Frontal cortex (tissue), 4 donors: ENCODE measurements at places on chromosomes 2 and 18. TPM values are rescaled to one million over a fixed set of nuclear protein-coding genes. Genes with fewer than 3 reads are reported as not detected.

DNA sequence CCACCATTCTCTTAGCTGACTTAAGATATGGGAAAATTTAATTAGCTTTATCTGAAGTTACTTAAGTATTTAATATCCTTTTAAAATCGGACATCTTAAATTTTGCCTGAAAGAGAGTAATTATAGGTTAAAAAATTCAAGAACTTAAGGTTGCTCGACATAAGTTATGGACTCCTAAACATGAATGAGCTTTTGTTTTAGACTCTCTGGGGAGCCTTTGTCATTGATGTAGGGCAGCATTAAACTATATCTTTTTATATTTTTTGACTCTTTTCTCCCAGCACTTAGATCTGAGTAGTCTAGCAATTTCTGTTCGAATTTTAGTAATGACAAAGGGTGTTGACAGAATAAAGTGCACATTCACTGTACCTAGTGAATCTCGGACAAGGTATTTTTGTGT lies 4.7 kb downstream of the PHLPP1 start:
- DNase-seq: no peak

GRCh38 chr2:174445248-174445647 lies 41.6 kb downstream of the GPR155 start:
- DNase-seq: no peak

- DNase-seq: no peak
Measured at GRCh38 chr2:172046080-172046678, 39.1 kb upstream of the DLX1 start.

DNA sequence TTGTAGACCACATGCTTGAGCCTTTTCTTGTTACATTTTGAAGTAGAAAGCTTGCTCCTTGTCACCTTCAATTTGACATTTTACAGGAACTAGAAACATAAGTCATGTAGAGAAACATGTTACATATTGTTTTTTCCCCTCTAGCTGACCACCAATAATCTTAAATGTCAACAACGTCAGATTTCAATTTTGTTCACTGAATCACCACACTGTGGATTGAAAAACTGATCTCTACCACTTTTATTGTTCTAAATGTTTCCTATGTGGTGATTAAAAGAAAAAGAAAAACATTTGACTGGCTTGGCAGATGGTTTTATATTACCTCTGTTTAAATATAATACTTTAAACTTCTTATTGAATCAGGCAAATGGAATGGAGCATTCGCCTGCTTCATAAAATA lies 87.7 kb downstream of the DSEL start:
- DNase-seq: no peak

DNA sequence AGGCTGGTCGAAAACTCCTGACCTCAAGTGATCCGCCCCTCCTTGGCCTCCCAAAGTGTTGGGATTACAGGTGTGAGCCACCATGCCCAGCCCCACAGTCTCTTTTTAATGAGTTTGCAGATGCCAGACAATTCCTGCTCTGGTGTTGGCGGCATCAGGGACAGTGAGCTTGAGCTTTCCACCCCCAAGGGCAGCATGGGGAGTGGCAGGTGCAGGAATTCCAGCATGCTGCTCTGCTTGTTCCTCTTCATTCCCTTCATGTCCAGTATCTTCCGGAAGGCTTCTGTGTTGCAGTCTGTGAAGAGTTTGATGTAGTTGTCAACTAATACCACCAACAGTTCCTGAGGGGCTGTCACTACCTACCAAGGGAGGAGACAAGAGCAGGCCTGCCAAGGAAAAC lies 137.3 kb downstream of the SS18 start:
- DNase-seq: no peak

GRCh38 chr2:178420463-178420999 lies 30.4 kb downstream of the PRKRA start:
- DNase-seq: no peak

GRCh38 chr2:127179766-127180165 lies 40.3 kb downstream of the CYP27C1 start:
- no peak for DNase-seq

GRCh38 chr2:168639018-168639417 lies 163.4 kb upstream of the NOSTRIN start:
- DNase-seq: no peak

DNA sequence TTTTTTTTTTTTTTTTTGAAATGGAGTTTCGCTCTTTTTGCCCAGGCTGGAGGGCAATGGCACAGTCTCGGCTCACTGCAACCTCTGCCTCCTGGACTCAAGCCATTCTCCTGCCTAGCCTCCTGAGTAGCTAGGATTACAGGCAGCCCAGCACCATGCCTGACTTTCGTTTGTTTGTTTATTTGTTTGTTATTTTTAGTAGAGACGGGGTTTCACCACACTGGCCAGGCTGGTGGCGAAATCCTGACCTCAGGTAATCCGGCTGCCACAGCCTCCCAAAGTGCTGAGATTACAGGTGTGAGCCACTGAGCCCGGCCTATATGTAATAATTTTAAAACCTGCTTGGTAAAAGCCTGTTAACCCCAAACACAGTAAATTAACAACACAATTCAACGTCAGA lies 435.7 kb downstream of the LRRTM4 start:
- DNase-seq: no peak

- DNase-seq: no peak
Measured at GRCh38 chr2:229083606-229084340, 187.3 kb downstream of the PID1 start.

DNA sequence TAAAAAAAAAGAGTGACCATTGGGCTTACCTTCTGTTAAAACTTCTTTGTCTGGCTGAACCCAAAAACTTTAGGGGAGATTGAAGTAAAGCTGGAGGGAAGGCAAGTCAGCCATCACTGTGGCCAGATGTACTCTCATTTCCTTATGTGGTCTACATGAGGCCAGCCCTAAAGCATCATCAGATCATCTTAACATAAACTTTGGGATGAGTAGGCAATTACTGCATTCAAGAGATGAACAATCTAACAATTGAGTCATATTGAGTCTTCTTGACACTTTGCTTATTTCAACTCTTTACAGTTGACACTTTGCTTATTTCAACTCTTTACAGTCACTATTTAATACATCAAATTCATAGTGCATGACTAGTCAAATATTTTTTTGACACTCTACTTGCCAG lies 155.6 kb downstream of the QPCT start:
- no peak for DNase-seq

DNA sequence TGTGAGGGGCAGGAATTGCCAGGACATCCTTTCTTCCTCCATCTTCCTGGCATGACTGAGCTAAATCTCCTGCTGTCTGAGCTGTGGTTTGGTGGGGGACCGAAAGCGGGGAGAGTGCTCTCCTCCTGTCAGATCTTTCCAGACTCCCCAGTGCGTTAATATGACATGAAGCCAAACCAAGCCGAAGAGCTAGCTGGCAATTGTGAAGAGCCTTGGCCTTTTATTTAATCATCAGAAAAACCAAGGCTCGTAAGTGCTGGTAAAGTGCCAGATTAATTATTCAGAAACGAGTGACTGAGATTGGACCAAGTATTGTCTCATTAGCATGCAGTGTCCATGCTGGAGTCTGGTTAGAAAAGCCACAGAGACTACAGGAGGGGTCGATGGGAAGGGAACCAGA lies 14.5 kb upstream of the LRPPRC start:
- DNase-seq: no peak

DNA sequence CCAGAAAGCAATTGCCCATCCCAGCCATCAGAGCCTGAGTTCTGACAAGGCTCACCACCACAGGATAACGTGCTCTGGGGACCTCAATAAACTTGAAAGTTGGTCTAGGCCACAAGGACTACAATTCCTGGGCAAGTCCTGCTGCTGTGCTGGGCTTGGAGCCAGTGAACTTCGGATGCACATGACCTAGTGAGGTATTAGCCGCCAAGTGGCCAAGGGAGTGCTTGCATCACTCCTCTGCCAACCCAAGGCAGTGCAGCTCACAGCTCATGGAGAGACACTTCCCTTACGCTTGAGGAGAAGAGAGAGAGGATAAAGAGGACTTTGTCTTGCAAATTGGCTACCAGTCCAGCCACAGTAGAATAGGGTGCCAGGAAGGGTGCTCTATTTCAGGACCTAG lies 219.6 kb downstream of the MBD2 start:
- no peak for DNase-seq

DNA sequence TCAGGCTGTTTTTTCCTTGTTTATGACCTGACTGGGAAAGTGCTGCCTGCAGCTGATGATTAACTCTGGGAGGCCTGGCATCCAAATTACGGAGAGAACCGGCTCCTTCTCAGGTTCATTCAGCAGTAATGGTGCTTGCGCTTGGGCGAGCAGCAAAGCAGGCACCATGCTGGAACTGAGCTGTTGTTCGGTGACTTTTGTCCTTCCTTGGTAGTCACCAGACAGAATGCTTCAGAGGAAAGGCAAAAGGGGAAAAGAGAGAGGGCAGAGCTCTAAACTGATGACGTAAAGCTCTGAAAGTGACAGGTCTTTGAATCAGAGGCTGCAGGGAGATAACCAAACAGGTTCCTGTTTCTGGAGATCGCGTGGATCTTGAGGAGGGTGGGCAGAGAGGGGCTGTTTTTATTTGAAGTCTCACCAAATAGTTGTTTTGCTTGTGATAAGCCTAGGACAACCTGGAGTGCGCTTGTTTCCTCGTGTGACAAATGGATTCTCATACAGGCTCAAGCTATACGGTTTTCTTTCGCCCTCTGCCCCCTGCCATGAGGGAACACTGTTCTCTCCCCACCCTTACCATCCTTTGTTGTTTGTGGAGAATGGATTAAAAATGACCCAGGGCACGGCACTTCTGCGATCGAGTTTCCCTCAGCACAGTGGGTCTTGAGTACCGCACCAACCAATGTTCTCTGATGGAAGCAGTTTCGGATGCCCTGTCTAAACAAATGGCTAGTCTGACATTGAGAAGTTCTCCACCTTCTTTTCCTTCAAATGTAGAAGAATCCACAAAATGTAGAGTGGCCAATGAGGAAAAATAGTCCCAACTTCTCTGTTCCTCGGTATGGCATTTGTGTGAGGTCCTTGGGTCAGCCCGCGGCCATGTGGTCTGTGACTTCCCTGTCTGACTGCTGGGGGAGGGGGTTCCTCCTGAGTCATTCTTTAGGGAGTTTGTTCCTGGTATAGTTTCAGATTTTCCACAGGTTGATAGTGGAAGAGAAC lies 1.3 kb downstream of the RASGRP3 start:
- DNase-seq: no peak

DNA sequence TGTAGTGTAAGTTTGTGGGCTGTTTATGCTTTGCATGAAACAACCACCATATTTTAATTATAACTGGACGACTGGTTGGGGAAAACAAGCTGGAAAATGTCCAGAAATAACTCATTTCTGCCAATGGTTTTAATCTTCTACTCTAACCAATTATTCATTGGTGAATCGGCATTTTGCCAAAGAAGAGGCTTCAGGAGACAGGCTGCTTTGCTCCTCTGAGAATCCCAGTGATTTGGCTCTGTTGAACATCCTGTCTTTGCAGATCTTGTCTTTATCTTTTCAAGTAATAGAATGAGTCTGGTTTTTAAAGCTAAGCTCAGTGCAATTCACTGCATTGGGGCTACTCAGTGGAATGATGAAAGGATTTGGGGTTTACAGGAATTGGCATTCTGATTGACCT lies 109.6 kb downstream of the APOB start:
- DNase-seq: no peak

DNA sequence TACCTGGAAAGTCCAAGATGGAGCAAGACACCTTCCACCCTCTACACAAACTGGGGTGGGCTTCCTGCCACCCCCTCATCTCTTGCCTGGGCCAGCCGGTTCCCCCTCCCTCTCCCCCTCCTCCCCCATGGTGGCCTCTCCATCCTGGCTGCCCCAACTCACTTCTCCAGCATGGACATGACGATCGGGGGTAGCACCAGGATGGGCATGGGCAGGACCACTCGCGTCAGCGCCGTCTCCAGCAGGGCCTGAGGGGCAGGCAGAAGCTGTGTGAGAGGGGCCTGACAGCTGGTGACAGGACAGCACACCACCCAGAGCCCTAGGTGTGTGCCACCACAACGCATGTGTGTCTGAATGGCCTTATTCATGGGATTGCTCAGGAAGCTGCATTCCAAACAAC lies 51.0 kb downstream of the EMX1 start:
- no peak for DNase-seq

DNA sequence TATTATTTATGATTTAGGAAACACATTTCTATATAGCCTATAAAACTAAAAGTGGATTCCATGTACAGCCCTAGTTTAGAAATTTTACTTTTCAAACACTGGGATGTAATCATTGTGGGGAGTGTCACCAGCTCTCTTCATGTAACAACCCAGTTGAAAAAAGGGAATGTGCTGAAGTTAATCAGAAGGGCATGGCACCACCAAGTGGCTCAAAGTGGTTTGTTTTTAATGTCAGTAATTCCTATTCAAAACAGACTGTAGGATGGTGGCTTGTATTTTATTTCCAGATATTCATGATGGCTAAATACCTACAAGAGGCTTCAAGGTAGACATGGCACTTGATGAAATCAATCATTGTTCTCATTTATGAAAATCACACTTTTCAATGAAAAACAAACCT lies 58.1 kb upstream of the TMEM182 start:
- DNase-seq: peak; percentile 26

DNA sequence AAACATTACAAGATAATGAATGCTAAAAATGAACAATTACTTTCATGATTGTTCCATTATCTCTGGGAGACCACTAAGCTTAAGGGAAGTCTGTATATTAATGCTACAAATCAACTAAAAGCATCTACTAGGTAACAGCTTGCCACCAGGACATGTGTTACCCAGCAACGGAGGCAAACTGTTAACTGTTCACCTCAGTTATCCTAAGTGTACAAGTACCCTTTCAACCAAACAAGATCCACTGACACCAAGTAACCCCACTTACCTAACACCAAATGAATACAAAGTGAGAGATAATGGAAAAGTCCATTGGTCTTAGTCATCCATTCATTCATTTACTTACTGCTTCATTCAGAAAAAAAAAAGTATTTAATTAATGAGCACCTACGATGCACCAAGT lies 54.7 kb upstream of the KIDINS220 start:
- no peak for DNase-seq

DNA sequence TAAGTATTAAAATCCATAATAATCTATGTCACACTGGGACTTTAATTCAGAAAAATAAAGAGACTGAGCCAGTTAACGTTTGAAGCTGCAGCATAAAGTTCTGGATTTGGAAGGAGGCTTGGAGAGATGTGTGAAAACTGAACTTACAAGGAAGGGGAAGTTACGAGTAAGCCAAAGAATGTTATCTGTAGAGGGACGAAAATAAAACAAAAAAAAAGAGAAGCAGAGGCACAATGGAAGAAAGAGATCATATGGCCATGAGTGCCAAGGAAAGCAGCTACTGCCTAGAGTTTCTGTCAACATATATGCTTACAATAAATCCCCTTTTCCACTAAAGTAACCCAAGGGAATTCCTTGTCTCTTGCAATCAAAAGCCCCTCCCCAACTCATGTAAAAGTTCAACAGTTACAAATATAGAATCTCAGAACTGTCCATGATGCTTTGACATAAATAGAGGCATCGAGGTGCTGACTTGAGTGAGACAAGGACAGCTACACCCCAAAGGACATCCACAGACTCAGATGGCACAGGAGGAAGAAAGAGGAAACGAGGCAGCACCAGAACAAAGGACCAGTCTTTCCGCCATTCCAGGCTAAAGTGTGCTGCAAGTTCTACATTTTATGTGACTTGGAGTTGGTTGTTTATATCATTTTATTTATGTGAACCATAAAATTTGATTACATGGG lies 16.1 kb upstream of the ARL5A start:
- no peak for DNase-seq

Gene IL36B
- not detected for total RNA-seq

Gene ITGA6
- total RNA-seq: 26.5 TPM

Gene LINC00305
- not detected for total RNA-seq

Gene IL1A
- 0.41 TPM for total RNA-seq

Gene COL6A3
- total RNA-seq: 12.2 TPM

Gene TXNDC2
- not detected for total RNA-seq

Gene FHOD3
- total RNA-seq: 46.9 TPM

Gene ACSL3
- total RNA-seq: 250 TPM

Gene GALNT5
- total RNA-seq: under 0.01 TPM
